ENCODE measurements at places on chromosomes 5 and 9. TPM values are rescaled to one million over a fixed set of nuclear protein-coding genes. Genes with fewer than 3 reads are reported as not detected.
A peak's percentile ranks its signal among the peaks of the same experiment; 100 is the strongest.

- no peak for DNase-seq
These were observed 6.2 kb upstream of the SAR1B start for GRCh38 chr5:134638760-134639201.

DNA sequence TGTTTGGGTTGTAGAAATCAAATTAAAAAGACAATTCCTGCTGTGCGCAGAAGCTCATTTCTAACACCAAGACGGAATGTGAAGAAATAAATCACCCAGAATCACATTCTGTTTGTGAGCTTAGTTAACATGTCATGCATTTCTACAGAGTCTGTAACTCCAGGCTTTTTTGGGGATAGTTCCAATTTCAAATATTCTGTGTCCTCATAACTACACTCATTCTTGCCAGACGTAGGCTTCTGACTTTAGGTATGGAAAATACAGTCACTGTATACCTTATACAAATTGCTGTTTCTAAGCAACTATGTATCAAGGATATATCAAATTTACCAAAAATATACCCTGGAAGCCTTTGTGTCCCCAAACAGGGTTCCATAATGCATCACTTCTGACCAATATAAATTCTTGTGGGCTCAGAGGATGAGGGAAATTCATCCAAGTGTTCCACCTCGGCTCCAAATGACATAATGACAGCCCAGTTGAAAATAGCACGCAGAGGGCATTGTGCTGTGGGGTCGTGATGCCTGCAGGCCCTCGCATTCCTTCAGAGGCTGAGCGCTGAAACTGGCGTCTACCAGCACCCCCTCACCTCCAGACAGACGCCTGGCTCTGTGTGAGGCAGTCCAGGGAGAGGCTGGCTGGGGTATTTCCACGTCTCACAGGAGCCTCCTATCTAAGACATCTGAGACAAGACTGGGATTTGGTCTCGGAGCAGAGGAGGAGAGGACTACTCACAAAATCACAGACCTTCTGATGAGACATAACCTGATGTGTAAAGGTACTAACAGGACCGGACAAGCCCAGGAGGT, 79.8 kb downstream of the KLF4 start:
- DNase-seq = no peak

DNA sequence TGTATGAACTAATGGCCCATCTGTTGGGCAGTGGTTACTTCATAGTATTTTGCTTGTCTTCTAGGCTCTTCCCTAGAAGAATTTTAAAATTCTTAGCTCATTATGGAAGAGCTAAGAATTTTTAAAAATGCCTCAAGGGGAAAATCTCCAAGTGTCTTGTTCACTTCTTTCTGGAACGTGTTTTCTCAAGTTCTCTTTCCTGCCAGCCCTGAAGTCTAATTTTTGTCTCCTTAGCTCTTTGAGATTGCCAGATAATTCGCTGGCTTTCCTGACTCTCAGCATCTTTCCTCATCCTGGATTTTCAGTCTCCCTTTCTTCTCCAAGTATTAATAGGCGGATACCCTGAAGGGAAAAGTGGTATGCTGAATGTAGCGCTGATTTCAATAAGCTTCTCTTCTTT, 395.4 kb downstream of the ARRDC3 start:
- no peak for DNase-seq

DNA sequence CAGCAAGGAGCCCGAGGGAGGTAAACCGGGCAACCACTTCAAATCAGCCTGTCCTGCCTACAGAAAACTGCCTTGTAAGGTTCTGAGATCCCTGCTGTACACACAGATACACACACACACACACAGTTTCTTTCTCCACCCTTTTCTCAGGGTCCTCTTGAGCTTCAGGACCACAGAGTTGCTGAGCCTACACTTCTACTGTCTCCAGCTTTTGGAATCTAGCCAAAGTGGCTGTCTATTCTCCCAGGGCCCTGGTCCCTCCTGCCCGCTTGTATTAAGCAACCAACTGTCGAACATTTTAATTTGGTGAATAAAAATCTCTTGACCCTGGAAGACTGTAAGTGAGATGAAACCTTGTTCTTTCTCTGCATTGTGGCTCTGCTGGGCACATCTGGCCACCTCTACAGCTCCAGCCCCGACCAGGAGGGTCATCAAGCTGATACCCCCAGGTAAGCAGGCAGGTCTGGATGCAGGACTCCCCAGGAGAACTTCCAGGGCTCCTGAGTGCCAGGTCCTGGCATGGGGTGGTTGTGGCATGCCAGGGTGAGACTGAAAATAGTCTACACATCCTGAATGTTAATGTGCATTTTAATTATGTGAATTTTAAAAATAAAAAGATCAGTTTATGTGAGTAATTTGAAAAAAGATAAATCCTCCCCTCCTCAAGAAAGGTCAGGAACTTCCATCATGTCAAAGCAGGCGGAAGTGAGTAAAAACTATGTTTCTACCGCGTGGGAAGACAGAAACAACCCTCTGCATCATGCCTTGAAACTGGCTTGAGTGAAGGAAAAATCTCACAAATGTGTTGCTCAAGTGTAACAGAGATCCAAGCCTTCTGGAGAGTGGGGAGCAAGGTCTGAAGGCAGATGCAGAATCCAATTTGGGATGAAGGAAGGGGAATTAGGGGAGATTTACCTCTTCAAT, 15.0 kb upstream of the S1PR3 start:
- no peak for DNase-seq

GRCh38 chr9:22052376-22052945, 43.4 kb upstream of the CDKN2B start:
- DNase-seq = peak; percentile 61

DNA sequence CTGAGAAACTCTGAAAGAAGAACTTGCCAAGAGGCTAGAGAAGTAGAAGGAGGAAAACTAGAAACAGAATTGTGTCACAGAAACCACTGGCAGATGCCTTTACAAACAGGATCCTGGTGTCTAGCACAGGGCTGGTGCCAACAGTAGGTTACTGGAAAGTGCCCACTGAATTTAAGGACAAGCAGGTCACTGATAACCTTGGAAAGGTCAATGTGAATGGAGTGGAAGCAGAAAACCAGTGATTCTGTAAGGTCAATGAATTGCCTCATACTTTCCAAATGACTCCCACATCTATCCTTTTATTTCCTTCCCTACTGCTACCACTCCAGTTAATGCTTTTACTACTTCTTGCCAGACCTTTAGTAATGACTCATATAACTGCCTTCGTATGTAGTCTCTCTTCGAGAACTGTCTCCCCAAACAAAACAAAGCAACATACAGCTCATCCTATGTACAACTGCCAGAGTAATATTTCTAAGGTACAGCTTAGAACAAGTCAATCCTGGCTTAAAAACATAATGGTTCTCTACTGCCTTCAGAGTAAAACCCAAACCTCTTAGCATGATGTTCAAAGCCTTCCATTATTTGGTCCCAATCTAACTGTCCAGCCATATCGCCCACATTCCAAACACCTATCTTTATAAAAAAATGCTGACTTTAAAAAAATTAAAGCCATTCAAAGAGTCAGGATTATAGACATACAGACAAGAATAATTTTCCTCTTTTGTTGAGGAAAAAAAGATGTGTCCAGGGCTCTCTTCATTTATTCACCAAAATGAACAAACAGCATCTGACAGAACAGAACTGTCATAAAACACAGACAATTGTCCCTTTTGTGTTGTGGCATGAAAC, 52.5 kb downstream of the NR3C1 start:
- no peak for DNase-seq

- DNase-seq = no peak
These were observed 46.7 kb upstream of the CER1 start for GRCh38 chr9:14769230-14769571.

- no peak for DNase-seq
These were observed 186.9 kb downstream of the GADD45G start for GRCh38 chr9:89791754-89792153.

GRCh38 chr5:132669966-132670882, 3.6 kb upstream of the IL4 start:
- DNase-seq = no peak

GRCh38 chr9:104775574-104775936, 11.6 kb downstream of the NIPSNAP3B start:
- DNase-seq = no peak

DNA sequence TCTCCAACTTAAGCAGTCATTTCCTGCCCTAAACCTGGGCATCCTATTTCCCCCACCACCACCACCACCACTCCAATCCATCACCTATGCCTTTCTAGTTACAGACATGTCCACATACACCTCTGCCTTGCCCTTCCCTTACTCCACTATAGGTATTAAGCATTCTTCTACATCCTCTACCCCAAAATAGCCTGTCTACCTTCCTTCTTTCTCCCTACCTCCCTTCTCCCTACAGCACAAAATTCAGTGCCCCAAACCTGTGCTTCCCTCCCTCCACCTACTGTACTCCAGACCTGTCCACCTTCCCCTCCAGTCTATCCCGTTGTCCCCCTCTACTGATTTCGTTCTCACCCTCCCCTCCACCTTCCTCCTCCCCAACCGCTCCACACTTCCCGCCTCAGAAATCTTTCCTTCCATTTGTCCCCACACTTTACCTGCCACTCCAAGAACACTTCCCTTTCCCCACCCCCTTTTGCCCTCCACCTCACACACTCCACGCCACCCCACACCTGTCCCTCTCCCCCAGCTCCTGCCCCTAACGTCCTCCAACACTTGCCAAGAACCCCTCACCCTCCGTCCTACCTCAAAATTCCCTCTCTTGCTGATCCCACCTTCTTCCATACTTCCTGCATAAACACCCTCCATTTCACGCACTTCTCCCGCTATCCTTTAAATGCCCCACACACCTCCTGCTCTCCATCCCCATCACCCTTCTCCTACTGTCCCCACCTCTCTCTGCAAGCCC, 1.6 kb downstream of the STRBP start:
- no peak for DNase-seq

GRCh38 chr9:15253197-15253596, 53.8 kb downstream of the TTC39B start:
- DNase-seq = no peak

DNA sequence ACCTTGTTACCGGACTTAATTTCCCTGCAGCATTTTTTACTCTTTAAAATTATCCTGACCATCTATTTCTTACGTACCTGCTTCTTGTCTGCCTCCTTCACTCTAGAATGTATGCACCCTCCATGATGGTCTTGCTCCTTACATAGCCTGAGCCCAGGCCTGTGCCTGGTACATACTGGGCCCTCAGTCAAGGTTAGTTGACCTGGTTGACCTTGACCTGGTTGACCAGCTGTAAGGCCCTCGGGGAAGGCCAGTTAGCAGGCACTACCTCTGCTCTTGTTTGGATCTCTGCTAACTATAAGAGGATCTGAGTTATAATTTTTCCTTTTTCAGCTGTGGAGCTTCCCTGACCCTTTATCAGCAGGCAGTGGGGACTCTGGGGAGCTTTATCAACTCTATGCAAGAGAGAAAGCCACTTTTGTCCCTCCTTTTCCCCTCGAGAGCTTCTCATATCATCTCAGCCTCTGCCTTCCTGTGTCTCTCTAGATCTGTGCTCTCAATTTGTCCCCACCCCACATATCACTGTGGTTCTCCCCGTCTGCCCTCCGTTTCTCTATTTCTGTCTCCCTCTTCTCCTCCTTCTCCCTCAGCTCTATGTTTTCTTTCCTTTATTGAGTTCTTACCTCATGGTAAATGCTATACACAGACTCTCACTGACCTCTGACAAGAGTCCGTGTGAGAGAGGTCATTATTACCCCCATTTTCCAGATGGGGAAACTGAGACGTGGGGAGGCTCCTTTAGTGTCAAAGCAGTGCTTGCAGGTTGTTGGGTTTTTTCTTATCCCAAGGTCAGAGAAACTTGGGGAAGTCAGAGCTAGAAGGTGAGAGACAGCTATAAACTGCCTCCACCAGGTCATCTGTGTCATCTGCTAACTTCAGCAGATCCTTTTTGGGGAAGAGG, 28.6 kb downstream of the SPRY4 start:
- no peak for DNase-seq

GRCh38 chr9:136691316-136692184, 4.3 kb upstream of the AGPAT2 start:
- DNase-seq = no peak

DNA sequence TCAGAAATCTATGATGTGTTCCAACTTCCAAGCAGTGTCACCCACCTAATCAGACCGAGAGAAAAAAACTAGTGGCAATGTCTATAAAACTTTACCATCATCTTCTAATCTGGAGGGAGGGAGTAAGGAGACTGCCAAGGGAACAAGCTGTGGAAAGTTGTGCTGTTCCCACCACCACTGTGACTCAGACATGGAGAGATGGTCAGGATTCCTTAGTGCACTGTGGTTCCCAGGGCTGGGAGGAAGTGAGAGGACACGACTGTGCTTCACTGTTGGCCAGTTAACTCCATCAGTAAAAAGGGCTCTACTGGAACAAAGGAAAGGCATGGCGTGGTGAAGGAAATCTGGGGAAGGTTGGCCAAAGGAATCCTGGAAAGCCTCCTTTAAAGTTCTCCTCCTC, 18.8 kb downstream of the TICAM2 start:
- DNase-seq = no peak

DNA sequence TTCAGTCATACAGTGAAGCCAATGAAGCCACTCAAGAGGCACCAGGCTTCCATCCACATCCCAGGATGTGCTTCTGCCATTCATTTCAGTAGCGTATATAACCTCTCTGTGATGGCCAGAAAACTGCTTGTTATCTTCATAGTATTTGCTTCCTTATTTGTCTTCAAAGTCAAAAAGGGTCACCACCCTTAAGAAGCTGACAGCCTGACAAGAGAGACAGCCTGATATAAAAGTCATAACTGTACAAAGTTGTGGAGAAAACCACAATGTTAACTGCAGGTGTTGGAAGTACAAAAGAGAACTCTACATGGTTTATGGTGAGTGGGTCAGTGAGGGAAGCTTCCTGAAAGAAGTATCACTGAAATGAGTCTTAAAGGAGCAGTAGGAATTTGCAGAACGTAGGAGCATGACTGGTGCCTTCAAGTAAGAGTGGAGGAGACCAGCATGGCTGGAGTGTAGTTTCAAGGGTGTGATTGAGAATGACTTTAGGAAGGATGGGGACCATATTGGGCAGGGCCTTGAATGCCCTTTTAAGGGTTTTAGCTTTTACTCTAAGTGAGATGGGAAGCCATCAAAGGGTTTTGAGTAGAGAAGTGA, 33.7 kb downstream of the NIM1K start:
- no peak for DNase-seq

DNA sequence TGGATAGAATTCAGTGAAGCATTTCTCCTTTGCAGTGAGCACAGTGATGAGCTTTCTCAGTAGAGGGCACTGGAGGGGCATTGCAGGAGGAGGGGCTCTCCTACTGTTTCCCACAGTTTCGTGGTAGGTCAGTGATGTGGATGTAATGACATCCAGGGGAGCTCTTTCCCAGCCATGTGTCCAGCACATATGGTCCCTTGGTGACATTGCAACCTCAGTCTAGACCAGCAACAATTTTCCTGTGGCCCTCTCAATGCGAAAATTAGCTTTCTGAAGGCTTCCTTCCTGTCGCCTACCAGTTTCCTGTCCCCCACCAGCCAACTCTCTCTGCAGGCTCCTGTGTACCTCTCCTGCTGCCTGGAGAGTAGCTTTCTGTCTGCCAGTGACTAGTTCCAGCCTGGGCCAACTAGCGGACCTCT, 6.9 kb upstream of the PDCL start:
- no peak for DNase-seq

GRCh38 chr5:2897276-2897961, 145.9 kb upstream of the IRX2 start:
- no peak for DNase-seq

GRCh38 chr5:173689737-173690360, 73.4 kb upstream of the BOD1 start:
- no peak for DNase-seq

The ADAMTS16 gene
- not detected for total RNA-seq

The PCDHGA2 gene
- total RNA-seq = 0.19 TPM

The SH3GLB2 gene
- total RNA-seq = 111 TPM

The NMUR2 gene
- total RNA-seq = not detected

The TEX48 gene
- total RNA-seq = not detected

The CER1 gene
- not detected for total RNA-seq

The WDR38 gene
- total RNA-seq = not detected

The WNT8A gene
- total RNA-seq = not detected

The CDX1 gene
- total RNA-seq = not detected

The CCDC180 gene
- 12.1 TPM for total RNA-seq

The SLC4A9 gene
- total RNA-seq = not detected

The KIF4B gene
- total RNA-seq = not detected

All from CD4-positive, alpha-beta memory T cell (primary cell).